Body of pancreas (tissue), 4 donors: ENCODE measurements at places on chromosomes 2 and 18. TPM values are rescaled to one million over a fixed set of nuclear protein-coding genes. Genes with fewer than 3 reads are reported as not detected.

The GCG gene
- total RNA-seq = 129 TPM

DNA sequence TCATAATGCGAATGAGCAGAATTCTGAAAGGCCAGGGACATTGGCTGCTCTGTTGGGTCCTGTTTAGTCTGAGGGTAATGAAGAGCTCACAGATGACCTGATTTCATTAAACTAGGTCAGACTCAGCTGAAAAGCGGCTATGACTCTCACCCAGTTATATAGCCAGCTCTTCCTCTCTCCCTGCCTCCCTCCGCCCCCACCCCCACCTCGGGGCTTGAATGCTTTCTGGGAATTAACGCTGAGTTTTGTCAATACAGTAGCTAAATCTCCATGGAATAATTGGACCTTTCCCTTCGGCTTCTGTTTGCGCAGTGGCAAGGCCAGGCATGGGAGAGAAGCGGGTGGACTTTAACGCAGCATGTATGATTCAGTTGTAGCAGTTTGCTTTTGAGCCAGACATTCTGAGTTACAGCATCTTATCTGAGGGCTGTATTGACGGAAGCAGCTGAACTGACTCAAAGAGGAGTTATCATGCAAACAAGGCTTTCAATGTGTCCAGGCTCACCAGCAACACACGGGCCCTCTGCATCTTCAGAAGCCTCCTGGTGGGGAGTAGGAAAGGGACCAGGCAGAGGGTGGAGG lies 110.6 kb downstream of the MYCN start:
- no peak for DNase-seq
- H3K27ac ChIP-seq = no peak overlapping the region
- H3K4me3 ChIP-seq = no peak overlapping the region
- H3K27me3 ChIP-seq = no peaks in the 10 kb centered on the region
- no peaks in the 10 kb centered on the region for H3K4me1 ChIP-seq
- no peaks in the 10 kb centered on the region for H3K36me3 ChIP-seq

GRCh38 chr2:32652555-32653209 lies 24.8 kb downstream of the TTC27 start:
- no peak for DNase-seq
- no peak overlapping the region for H3K27ac ChIP-seq
- no peaks in the 10 kb centered on the region for H3K27me3 ChIP-seq
- no peak overlapping the region for H3K4me3 ChIP-seq
- H3K4me1 ChIP-seq = no peaks in the 10 kb centered on the region

DNA sequence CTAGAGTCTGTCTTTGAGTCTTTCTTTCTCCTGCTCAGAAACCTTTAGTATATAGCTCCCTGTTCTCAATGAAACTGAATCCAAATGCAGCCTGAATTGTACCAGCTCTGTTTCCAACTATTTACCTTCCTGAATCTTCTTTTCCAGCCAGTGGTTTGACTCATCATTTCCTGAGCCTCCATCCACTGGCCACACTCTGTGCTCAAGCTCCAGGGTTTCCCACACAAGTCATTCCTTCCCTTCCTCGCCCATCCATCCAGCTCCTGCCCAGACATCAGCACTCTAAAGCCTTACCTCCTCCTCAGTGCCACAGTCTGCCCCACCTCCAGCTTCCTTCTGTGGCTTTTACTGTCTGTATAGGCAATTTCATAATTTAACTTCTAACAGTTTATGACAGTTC lies 233.6 kb upstream of the RASGRP3 start:
- H3K4me3 ChIP-seq = no peak overlapping the region
- H3K36me3 ChIP-seq = no peaks in the 10 kb centered on the region
- H3K27ac ChIP-seq = no peak overlapping the region
- H3K27me3 ChIP-seq = no peaks in the 10 kb centered on the region
- no peak for DNase-seq

GRCh38 chr2:76667821-76668271 lies 854.3 kb downstream of the LRRTM4 start:
- no peaks in the 10 kb centered on the region for H3K36me3 ChIP-seq
- no peak overlapping the region for H3K27ac ChIP-seq
- H3K4me3 ChIP-seq = no peak overlapping the region
- H3K27me3 ChIP-seq = no peaks in the 10 kb centered on the region
- no peak for DNase-seq

DNA sequence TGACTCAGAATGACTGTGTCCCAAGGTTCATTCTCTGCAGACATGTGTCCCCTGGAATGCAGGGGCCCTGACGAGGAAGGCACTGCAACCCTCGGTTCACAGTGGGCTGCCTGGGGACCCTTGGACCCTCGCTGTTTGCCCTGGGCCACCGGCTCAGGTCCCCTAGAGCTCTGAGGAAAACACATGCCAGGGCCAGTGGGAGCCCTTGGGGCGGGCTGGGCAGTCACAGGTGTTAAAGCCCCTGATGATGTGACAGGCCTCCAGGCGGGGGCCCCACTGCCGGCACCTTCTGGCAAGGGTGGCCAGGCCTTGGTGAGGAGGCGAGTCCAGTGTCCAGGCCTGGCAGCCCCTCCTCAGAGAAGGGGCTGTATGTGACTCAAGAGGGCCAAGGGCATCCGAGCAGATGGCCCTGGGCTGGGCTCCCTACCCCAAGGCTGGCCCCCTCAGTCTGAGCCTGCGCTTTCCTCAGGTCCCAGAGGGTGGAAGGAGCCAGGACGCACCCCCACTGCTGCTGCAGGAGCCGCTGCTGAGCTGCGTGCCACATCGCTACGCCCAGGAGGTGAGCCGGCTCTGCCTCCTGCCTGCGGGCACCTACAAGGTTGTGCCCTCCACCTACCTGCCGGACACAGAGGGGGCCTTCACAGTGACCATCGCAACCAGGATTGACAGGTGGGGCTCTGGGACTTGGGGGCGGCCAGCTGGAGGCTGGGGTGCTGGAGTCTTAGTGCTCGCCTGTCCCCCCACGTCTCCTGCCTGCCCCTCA lies 11.1 kb downstream of the CAPN10 start:
- no peak overlapping the region for H3K27ac ChIP-seq
- DNase-seq = no peak
- H3K4me1 ChIP-seq = no peaks in the 10 kb centered on the region
- no peak overlapping the region for H3K4me3 ChIP-seq

- H3K27ac ChIP-seq = peak overlapping the region; percentile 41
Observed at GRCh38 chr2:20157193-20157891, 67.6 kb downstream of the SDC1 start.

- no peak overlapping the region for H3K4me3 ChIP-seq
- no peak for DNase-seq
- no peaks in the 10 kb centered on the region for H3K27me3 ChIP-seq
- no peaks in the 10 kb centered on the region for H3K4me1 ChIP-seq
- H3K36me3 ChIP-seq = no peaks in the 10 kb centered on the region
- H3K27ac ChIP-seq = no peak overlapping the region
Observed at GRCh38 chr2:226275215-226275614, 524.4 kb downstream of the IRS1 start.

DNA sequence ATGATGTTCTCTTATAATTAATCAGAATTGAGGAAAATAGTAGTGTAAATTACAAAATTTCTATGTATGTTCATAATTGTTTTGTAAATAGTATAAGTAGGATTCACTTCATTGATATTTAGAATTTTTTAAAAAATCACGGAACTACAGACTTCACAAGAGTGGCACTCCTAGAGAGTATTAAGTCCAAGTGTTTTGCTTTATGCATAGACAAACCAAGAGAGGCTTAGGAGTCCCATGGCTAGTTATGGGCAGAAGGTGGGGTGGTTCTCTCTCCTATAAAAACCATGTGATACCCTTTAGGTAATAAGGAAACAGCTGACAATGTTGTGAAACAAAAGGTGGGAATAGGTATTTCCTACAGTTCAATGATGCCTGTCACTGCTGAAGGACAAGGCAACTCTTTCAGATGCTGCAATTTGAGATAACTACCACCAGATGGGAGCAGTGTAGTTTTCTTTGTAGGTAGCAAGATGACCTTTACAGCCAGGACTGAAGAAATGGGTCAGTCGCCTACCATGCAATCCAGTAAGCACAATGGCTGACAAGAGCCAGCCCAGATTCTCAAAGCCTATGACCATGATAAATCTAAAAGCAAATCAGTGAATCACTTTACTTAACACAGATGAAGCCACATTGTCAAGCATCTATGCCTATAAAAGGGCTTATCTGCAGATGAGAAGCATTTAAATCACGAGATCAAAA lies 83.9 kb downstream of the AAK1 start:
- no peaks in the 10 kb centered on the region for H3K27me3 ChIP-seq
- no peaks in the 10 kb centered on the region for H3K36me3 ChIP-seq
- DNase-seq = no peak
- H3K4me3 ChIP-seq = no peak overlapping the region
- H3K4me1 ChIP-seq = peaks cover 16% of the 10 kb centered on the region

- H3K36me3 ChIP-seq = no peaks in the 10 kb centered on the region
- H3K4me1 ChIP-seq = peaks cover 50% of the 10 kb centered on the region
- no peak overlapping the region for H3K27ac ChIP-seq
- no peak for DNase-seq
- H3K4me3 ChIP-seq = no peak overlapping the region
- H3K27me3 ChIP-seq = no peaks in the 10 kb centered on the region
Observed at GRCh38 chr2:85956646-85957039, 67.9 kb upstream of the ST3GAL5 start.

The CCBE1 gene
- 4.4 TPM for total RNA-seq

DNA sequence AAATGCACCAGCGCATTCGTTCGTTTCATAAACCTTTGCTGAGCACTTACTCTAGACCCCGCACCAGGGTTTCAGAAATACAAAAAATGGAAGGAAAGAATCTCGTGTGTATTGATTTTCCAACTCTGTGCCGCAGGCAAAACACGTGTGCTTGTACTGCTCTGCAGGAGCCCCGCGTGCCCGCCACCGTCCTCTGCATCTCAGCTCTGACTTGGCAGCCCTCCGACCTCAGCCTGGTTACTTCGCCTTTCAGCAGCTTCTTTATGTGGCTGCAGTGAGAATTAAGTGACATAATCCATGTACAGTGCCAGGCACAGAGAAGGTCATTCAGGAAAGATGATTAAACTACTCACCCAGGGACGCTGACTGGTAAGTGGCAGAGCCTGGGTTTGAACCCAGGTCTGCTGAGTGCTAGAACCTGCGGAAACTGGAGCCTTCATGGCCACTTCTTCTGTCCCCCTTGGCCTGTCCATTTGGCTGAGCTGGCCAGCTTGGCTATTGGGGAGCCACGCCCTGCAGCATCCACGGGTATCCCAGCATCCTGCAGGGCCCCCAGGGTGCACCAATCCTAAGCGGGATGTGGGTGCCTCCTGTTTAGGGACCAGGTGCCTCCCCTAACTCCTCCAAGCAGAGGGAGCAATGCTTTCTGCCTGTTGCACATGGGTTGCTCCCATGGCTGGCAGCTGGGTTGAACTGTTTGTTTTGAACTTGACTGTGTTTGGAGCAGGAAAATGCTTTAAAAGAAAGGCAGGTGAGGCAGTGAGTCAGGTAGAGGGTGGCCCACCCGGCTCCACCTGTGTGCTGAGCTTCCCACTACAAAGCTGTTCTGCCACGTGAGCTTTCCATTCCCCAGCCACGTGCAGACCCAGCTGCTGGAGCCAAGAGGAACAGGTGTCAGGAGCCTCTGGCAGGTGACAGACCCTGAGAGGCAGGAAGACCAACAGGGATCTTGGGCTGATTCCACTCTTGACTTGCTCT lies 34.3 kb downstream of the INHBB start:
- peaks cover 10% of the 10 kb centered on the region for H3K4me1 ChIP-seq
- peak; percentile 49 for DNase-seq
- H3K27ac ChIP-seq = no peak overlapping the region
- no peaks in the 10 kb centered on the region for H3K36me3 ChIP-seq
- H3K4me3 ChIP-seq = no peak overlapping the region
- no peaks in the 10 kb centered on the region for H3K27me3 ChIP-seq

The C1QL2 gene
- not detected for total RNA-seq

The CABYR gene
- total RNA-seq = not detected

DNA sequence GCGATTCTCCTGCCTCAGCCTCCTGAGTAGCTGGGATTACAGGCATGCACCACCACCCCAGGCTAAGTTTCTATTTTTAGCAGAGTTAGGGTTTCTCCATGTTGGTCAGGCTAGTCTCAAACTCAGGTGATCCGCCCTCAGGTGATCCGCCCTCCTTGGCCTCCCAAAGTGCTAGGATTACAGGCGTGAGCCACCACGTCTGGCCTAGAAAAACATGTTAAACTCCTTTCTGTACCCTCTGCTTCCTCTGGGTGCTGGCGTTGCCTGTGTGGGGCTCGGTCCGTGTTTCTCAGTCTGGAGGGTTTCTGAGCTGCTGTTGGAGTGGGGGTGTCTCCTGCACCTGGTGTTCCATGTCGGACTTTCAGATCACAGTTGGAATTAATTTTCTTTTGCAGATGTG lies 17.9 kb downstream of the LDLRAD4 start:
- H3K36me3 ChIP-seq = no peaks in the 10 kb centered on the region
- no peak overlapping the region for H3K27ac ChIP-seq
- DNase-seq = no peak
- H3K27me3 ChIP-seq = no peaks in the 10 kb centered on the region
- H3K4me3 ChIP-seq = no peak overlapping the region

The STK25 gene
- total RNA-seq = 129 TPM
